ENCODE measurements at places on chromosomes 5 and 9. TPM values are rescaled to one million over a fixed set of nuclear protein-coding genes. Genes with fewer than 3 reads are reported as not detected.

PPP2R2B gene
- total RNA-seq: 1.2 TPM

DNA sequence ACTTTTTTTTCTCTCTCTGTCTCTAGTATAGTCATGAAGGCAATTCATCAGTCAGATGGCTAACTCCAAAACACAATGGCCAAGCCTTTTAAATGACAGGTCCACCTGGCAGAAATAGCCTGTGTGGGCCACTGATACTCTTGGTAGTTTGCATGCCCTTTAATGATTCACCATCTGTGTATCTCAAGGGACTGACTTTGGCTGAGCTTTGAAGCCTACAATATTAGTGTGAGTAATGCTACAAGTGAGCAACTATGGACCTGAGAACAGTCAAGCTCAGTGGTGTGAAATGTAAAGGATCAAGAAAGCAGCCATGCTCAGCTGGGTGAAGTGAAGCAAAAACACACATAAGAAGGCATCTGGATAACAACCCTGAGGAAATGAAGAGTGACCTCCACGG lies 506.9 kb downstream of the TLE1 start:
- no peak for DNase-seq

DNA sequence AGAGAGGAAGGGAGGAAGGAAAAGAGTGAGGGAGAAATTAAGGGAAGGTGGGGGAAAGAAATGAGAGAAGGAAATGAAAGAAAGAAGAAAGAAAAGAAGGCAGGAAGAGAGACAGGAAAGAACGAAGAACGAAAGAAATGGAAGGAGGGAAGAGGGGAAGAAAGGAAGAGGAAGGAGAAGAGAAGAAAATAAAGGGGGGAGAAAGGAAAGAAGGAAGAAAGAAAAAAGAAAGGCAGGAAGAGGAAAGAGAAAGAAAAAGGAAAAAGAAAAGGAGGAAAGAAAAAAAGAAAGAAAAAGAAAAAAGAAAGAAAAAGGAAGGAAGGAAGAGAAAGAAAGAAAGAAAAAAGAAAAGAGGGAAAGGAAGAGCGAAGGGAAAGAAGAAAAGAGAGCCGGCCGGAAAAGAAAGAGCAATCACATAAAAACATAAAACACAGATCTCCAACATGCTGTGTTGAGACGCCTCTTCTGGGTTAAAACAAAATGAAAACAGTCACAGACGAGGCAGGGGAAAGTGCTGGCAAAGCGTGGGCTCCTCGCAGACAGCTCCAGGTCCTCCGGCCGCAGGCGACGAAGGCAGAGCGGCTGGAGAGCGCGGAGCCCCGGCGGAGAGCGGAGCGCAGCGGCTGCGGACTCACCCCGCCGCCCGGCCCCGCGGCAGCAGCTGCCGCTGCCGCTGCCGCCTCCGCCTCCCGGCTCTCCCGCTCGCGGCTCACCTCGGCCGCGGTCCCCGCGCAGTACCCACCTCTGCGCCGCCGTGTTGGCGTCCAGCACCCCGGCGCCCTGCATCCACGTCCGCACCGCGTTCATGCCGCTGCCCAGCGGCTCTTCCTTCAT lies 896 bp downstream of the EBF1 start:
- no peak for DNase-seq

GRCh38 chr9:110255463-110256379 lies 586 bp downstream of the TXN start:
- no peak for DNase-seq

ADAMTS6 gene
- total RNA-seq: 1.4 TPM

DNA sequence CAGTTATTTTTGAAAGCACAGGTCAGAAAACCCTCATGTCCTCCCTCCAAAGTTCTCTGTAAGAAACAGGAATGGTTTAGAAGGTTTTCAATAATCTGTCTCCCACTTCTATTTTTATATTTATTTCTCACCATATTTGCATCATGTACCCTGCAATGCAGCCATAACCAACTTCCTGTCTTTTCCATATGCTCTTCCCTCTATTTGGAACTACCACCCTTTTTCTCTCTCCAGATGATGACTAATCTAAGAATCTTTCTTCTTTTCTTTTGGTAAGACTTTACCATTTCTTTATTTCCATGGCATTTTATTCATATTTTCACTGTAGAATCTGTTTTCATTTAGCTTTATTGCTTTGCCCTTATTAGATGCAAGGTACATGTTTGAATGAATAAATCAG lies 33.9 kb downstream of the MAN2A1 start:
- DNase-seq: no peak

PCDHGB7 gene
- 14.5 TPM for total RNA-seq

IFNA13 gene
- not detected for total RNA-seq

- no peak for DNase-seq
Measured at GRCh38 chr5:136004436-136004835, 24.4 kb upstream of the TGFBI start.

NUDT12 gene
- total RNA-seq: 18.3 TPM

IQGAP2 gene
- total RNA-seq: 16.0 TPM

SPATA31D4 gene
- not detected for total RNA-seq

DNA sequence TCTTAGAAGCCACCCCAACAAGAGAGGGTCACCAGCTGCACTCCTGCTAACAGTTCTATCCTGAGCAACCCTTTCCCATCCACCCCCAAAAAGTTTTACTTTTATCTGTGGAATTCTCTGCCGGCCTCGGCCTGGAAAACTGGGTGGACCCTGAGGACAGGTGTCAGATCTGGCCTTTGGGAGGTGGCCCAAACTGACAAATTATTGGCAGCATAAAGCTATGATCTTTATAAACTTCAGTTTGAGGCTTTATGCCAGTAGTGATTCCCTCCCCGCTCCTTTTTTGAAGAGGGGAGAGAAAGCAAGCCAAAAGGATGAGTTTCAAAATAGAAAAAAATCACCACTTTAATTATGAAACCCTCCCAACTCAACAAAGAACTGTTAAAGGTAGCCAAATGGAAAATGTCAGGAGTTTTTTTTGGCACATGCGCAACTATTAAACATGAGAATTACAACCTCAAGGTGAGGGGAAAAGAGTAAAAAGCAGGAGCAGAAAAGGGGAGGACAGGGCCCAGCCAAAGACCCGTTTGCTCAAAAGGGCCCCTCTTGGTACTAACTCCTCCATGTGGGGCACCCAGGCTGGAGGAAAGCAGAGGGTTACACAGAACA lies 49.4 kb downstream of the FBXW11 start:
- DNase-seq: no peak

DNA sequence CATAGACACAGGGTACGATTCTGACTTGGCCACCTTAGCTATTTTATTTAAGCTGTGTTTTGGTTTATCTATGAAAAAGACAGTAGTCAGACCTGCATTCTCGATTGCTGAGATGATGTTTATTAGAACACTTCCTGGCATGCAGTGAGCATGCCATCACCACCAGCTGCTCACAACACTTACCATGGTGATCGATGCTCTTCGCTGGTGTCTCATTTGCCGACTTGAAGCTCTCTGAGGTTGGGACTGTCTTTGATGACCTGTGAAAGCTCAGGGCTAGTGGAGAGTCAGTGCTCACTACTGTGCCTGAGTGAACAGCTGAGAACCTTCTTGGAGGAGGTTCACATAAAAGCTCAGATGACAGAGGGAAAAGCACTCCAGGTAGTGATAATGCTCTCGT lies 4.4 kb upstream of the C9orf153 start:
- DNase-seq: peak; percentile 45

DNA sequence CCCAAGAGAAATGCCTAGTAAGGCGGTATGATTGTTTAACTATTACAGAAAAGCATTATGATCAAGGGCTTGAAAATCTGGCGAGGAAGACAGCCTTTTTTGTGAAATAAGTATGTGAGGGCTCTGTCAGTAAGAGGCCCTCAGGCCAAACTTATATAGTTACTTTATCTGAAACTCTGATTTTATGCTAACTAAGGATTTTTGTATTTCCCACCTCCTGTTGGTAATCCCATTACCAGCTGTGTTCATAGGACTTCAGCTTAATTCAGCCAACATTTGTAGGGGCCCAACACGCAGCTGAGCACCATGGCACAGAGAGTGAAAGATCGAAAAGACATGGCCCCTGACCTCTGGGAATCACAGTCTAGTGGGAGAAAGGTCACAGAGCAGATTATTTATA lies 318.3 kb upstream of the WWC1 start:
- DNase-seq: no peak

Measured in esophagus muscularis mucosa (tissue), 4 donors.